Neural progenitor cell (in vitro differentiated cells): ENCODE measurements at places on chromosomes 13 and 19.

GRCh38 chr19:28404472-28404871 lies 808.5 kb downstream of the UQCRFS1 start:
- no peak for DNase-seq

- peak; percentile 8 for DNase-seq
Observed at GRCh38 chr13:52118595-52118994, 10.3 kb downstream of the NEK5 start.

- no peak for DNase-seq
Observed at GRCh38 chr13:102227741-102228140, 174.1 kb downstream of the FGF14 start.

DNA sequence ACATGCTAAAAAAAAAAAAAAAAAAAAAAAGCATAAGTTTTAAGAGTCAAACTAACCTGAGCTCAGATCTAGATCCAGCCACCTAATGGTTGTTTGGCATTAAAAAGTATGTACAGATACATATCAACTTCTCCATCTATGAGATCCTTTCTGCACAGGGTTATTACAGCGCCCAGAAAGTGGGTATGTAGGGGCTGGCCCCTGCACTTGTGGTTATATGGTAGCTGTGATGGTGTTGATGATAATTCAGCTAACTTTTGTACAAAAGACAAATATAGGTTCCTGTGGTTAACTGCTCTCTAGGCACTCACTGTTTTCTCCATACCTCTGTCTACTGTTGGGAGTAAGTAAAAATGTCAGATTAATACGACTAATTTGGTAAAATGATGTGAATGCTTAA lies 81.7 kb downstream of the TNFRSF19 start:
- DNase-seq = no peak

DNA sequence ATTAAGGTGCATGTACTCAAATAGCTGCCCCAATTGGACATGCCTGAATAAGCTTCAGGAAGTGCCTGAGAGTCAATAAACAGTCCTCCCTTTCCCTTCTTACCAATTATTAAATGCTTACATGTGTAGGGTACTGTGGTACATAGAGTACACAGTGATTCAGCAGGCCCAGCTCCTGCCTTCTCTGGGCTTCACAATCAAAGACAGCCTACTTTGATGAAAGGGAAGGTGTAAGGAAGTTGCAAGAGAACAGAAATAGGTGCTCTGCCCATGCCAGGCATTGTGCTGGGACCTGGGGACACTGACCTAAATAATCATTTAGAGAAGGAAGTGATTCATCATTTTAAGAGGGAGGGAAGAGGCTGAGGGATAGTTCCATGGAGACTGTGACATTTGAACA lies 17.2 kb downstream of the FRY start:
- no peak for DNase-seq

- peak; percentile 48 for DNase-seq
Observed at GRCh38 chr19:4556597-4557127, 2.8 kb downstream of the SEMA6B start.
